ENCODE measurements at places on chromosomes 1 and 21.

DNA sequence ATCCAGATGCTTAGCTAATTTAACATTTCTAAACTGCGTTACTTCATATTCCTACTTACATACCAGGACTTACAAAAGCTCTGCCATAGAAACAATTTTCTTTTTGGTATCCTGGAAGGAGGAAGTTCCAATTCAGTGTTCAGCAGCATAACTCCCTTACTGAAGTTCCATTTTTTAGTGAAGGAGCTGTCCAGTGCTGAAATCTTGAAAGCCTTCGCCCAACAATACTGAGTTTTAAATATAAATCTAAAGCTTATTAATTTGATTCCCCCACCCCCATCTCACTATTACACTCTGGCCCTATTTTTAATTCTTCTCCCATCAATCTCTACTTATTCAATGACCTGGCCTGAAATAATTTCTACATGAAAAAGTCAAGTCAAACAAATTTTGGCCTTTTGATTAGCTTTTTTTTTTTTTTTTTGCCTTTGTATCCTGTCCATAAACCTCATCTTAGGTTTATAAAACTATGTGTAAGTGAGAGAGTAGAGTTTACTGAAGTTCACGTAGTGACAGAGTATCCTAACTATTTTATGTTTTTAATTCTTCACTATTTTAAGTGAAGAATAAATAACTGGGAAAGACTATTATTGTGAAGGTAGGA lies 323.0 kb upstream of the PLD5 start:
- no peak for DNase-seq

DNA sequence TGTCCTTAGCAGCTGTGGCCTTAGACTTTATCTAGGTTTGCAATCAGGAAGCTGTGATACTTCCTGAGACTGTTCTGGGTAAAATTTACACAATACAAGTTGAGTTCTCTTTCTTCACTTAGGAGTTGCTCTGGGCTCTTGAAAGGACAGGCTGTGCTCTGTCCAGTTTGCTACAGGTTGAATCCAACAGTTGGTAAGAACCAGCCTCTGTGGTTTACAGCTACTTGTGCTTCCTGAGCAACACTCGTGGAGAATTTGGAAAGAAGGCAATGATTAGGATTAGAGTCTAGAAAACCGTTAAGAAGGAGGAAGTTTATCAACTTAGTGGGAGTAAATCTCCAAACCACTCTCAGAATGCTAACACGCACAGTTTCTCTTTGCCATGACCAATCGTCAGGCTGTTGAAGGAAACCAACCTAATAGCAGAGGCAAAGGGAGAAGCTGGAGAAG lies 26.8 kb downstream of the GFI1 start:
- no peak for DNase-seq

DNA sequence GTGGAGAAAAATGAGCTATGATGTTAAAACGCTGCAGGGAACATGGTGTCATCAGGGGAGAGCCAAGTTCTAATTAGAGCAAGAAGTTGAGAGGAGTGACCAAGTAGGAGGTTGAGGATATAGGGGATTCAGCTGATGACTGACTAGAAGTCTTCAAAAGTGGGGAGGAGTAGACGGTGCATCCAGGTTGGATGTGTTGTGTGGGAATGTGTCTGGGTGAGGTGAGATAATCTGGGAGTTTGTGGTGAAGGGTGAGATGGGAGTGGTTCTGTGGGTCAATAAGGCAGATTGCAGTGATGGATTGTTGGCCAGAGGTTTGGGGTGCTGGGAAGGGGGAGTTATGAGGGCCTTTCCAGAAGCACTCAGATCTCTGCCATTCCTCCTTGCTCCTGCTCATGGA lies 72.0 kb upstream of the IRF2BP2 start:
- DNase-seq = no peak

DNA sequence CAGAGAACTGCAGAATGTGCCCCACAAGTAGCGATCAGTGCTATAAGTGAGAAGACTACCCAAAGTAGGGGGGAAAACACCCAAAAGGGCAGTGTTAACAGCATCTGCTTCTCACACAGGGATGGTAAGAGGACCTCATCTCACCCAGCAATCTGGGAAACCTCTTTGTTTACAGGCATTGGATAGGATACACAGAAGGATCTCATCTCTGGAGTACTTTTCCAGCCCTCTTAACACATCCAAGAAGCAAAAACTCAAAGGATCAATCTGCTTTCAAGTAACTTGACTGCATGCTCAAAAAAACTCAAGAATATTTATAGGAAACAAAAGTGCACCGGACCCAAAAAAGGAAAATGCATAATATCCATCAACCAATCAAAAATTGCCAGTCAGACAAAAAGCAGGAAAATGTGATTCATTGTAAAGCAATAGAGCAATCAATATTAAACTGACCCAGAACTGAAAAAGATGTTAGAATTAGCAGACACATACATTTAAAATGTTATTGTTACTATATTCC lies 311.0 kb upstream of the CXADR start:
- no peak for DNase-seq

GRCh38 chr1:44759077-44759476 lies 16.3 kb upstream of the RPS8 start:
- no peak for DNase-seq

DNA sequence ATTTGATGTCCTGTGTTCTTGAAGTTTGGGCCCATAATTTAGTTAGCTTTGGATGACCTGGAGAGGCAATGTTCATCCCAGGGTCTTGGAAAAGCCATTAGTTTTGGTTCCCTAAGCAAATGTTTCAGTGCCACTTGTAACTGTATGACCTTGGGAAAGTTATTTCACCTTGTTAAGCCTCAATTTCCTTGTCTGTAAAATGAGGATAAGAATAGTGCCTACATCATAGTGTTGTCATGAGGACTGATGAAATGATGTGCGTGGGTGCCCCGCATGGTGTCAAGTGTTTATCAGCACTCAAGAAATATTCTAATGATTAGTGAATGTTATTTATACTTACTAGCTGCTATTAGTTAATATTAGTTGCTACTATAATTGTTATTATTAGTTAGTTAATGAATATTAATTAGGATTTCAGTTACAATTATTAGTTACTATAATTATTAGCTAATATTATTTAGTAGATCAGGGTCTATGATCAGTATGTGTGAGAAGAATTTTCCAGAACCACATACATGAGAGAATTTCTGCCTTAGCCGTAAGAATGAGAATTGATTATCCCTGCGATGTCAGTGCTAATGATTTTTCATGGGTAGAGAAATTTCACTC lies 1.9 kb downstream of the SH3BGR start:
- no peak for DNase-seq

DNA sequence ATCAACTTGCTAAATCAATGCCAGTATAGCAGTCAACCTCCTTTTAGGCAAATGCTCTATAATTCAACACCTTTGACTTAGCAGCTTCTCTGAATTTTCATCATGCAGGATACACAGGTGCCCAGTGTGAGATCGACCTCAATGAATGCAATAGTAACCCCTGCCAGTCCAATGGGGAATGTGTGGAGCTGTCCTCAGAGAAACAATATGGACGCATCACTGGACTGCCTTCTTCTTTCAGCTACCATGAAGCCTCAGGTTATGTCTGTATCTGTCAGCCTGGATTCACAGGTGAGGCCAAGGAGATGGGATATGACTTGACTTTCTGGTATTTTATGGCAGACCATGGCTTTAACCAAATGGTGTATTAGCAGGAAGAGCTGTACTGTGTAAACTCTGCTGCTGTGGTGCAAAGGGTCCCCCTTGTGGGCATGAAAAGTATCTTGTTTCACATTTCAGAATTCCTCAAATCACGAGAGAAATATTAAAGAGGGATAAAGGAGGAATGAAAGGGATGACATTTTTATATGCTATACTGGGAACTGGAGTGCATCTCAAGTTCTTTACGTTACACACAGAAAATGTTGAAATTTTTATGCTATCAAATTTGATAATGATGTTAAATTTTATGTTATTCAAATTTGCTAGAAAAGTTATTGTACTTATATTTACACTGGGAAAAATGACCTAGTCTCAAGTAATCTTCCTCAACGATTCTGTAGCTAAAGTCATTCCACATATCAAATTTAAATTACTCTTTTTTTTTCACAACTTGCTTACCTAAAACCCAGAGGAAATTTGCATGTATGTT lies 88.9 kb downstream of the CRB1 start:
- no peak for DNase-seq

DNA sequence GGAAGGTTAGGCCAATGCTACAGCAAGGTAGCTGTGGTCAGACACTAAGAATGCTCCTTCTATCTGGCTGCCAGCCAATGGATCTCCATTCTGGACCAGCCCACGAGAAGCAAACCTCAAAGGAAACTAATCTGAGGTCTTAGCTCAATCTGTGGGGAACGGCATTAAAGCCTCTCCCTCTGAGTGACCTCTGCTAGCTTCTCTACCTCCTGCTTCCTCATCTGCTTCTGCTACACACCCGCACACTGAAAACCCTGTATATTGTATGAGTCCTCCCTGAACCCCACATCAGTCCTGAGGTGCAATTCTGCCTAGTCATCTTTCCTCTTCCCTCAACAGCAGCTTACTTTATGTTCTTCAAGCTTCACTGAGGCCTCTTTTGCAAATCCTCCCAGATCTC lies 6.9 kb upstream of the GALE start:
- DNase-seq = no peak

DNA sequence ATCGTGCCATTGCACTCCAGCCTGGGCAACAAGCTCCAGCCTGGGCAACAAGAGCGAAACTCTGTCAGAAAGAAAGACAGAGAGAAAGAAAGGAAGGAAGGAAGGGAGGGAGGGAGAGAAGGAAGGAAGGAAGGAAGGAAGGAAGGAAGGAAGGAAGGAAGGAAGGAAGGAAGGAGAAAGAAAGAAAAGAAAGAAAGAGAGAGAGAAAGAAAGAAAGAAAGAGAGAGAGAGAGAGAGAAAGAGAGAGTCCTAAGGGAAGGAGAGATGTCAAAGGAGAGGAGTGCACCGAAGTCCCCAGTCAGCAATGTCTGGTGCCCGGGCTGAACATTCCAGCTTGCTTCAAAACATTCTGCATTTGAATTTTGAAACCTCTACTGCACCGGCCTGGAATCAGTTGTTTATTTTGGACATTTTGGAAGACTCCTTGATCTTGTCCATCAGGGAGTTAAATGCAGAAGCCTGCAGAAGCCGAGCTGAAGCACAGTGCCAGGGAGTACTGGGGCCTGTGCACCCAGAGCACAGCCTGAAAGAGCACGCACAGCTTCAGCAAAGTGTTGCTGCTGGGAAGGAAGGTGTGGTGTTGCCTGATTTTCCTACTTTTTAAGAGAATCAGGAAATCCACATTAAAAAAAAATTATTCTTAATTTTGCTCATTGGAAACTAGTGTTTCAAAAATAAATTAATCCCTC lies 3.7 kb upstream of the IGSF3 start:
- DNase-seq = no peak

- DNase-seq = no peak
These were observed 58.8 kb upstream of the MAP1LC3C start for GRCh38 chr1:242057745-242058115.

GRCh38 chr1:9922342-9922741 lies 12.3 kb upstream of the CTNNBIP1 start:
- DNase-seq = no peak

GRCh38 chr1:46128344-46128743 lies 4.1 kb downstream of the PIK3R3 start:
- no peak for DNase-seq

DNA sequence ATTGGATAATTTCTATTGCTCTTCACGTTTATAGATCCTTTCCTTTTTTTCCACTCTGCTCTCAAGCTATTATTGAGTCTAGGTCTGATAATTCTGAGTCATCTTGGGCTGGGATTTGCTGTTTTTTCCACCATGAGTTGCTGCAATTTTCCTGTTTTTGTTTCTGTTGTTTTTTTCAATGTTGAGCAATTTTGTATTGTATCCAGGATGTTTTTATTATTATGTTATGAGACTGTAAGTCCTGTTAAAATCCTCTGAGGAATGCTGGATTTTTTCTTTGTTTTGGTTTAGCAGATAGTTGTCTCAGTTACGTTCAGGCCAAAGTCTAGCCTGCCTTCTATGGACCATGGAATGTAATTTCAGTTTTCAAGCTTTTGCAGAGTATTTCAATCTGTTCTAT lies 13.0 kb upstream of the SLC35A3 start:
- no peak for DNase-seq

DNA sequence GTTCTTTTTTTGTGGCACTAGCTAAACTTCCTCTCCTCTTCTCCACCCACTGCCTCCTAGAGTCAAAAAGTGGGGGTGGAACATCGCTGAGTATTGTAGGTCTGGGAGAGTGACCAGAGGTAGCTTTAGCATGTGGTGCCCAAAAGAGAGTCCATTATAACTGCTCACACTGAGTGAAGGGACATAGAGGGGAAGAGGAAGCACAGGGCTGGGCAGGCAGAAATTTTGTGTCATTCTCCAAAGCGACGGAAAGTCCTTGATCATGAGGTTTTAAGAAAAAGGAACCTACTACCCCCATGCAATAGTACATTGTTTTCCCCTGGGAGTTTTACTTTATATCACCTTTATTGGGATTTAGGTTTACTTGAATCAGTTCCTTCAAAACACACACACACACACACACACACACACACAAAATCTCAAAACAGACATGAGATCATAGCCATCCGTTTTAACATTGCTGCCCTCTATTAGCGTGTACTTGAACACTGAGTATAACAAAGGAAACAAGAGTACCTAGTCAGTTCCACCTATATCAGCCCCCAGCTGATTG lies 4.1 kb downstream of the CD84 start:
- no peak for DNase-seq

Measured in stimulated activated CD4-positive, alpha-beta T cell treated with anti-CD3 and anti-CD28 coated beads, Interleukin-1b, Interleukin-23, amount 100 ng/mL, for 1 hour (primary cell).